ENCODE measurements at places on chromosomes 13 and 19. TPM values are rescaled to one million over a fixed set of nuclear protein-coding genes. Genes with fewer than 3 reads are reported as not detected.

The ZNF599 gene
- 3.9 TPM for total RNA-seq

The PODNL1 gene
- not detected for total RNA-seq

The LYL1 gene
- 2.9 TPM for total RNA-seq

The POU2F2 gene
- 52.2 TPM for total RNA-seq

The CCDC194 gene
- total RNA-seq: 1.6 TPM

The FPR1 gene
- total RNA-seq: not detected

The POP4 gene
- 137 TPM for total RNA-seq

The NLRP9 gene
- not detected for total RNA-seq

The GJB2 gene
- total RNA-seq: 2.1 TPM

The LGALS7 gene
- not detected for total RNA-seq
